ENCODE measurements at places on chromosomes 12 and 14.

GRCh38 chr12:76919383-76920171, 40.8 kb upstream of the CSRP2 start:
- no peak for DNase-seq

DNA sequence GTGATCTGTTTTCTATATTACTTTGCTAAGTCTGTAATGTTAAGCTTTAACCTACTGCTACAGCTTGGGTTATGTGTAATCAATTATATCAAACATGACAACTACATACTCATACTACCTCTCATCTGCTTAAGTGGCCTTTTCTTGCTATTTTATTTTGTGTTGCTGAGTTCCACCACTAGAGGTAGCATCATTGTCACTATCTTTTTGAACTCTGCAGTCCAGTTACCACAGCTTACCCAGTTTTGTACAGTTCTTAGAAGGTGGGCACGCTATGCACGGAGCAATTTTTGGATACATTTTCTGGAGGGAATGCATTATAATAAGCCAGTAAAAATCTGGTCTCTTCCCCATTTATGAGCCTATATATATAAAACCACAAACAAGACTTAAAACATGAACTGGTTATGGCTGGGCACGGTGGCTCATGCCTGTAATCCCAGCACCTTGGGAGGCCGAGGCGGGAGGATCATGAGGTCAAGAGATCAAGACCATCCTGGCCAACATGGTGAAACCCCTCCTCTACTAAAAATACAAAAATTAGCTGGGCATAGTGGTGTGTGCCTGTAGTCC, 48.5 kb downstream of the SAV1 start:
- DNase-seq: no peak

- no peak for DNase-seq
These were observed 229.6 kb upstream of the EGLN3 start for GRCh38 chr14:34180434-34180833.

DNA sequence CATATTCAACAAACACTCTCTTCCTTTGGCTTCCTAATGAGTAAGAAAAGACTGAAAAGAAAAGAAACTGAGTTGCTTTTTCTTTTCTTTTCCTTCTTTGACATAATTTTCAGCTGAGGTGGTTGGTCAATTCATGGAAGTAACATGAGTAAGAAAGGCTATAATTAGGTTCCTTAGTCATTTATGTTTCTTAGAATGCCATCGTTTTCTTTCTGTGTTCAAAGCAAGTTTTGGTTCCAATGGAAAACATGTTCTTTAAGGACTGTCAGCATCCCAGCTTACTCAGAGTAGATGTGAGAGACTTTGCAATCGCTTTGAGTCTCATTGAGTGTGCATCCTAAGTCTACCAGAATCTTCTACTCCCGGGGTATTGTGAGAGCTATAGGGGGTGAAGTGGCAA, 882.4 kb downstream of the DIO2 start:
- DNase-seq: no peak

- DNase-seq: no peak
These were observed 40.3 kb downstream of the BRAP start for GRCh38 chr12:111645433-111645832.

- no peak for DNase-seq
These were observed 123.7 kb upstream of the MDM1 start for GRCh38 chr12:68455691-68456345.

GRCh38 chr12:29781705-29782266, 2.0 kb downstream of the TMTC1 start:
- DNase-seq: no peak

DNA sequence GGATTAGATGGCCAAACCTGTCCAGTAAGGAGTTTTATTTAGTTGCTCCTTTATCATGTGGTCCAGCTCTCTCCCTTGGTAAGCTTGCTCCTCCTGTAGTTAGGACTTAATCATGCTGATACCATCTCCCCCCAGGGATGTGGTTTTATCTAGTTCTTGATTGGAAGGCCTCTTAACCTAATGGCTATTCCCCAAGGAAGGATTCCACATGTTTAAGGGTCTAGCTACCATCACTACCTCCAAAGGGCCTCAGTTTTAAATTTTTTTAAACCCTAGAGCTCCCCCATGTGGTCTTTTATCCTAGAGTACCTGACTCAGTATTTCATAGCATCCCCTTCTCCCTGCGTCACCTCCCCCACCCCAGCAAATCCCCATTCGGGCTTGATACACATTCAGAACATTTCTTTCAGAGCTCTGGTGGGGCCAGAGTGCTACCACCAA, 22.5 kb downstream of the MAP3K12 start:
- DNase-seq: no peak

GRCh38 chr12:116980083-116980482, 69.3 kb downstream of the FBXW8 start:
- DNase-seq: no peak

GRCh38 chr14:72640911-72641485, 252.9 kb downstream of the DPF3 start:
- no peak for DNase-seq

DNA sequence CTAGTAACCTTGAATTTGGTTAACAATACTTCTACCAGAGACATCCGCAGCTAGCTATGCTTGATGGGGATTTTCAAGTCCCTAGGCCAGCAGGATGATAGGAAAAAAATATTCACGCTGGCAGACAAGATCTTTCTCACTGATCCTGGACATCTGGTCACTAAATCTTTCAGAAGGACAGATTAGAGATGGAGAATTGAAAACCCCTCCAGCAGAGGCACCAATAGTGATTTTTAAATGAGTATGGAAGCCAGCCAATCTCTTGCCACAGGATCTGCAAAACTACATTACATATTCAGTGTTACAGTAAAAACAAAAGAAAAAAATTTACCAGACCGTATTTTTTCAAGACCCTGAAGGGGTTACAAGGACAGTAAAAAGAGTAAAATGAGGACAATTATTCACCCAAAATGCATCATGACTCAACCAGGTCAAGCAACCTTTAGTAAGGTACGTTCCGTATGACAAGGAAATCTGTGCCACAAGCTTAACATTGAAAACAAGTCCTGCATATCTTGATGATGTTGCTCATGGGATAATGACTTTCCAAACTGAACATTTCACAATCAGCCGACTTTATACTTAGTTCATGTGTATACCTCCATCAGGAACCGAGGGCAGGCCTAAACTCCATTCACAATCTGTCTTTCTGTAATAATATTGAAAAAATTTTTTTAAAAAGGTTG, 239.5 kb downstream of the GXYLT1 start:
- no peak for DNase-seq

DNA sequence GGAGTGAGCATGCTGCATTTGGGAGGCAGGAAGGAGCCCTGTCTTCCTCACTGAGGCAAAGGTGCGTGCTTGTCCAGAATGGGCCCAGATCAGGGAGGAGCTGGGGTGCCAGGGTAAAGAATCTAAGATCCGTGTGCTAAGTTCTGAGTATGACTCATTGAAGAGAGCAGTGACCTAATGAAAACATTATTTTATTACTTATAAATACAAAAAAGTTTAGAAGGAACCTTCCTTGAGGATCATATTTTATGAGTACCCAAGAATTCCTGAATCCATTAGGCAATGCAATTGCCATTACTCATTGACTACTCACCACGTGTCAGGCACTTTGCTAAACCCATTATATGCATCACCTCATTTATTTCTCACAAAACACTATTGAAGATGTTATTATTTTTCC, 264.7 kb downstream of the EGLN3 start:
- no peak for DNase-seq

GRCh38 chr12:6171409-6172015, 28.7 kb upstream of the CD9 start:
- no peak for DNase-seq

- DNase-seq: no peak
These were observed 19.4 kb upstream of the PARP11 start for GRCh38 chr12:3892631-3893030.

GRCh38 chr14:69259168-69259526, 811 bp upstream of the GALNT16 start:
- DNase-seq: no peak

- DNase-seq: no peak
These were observed 5.2 kb downstream of the MTERF2 start for GRCh38 chr12:106981788-106982187.

DNA sequence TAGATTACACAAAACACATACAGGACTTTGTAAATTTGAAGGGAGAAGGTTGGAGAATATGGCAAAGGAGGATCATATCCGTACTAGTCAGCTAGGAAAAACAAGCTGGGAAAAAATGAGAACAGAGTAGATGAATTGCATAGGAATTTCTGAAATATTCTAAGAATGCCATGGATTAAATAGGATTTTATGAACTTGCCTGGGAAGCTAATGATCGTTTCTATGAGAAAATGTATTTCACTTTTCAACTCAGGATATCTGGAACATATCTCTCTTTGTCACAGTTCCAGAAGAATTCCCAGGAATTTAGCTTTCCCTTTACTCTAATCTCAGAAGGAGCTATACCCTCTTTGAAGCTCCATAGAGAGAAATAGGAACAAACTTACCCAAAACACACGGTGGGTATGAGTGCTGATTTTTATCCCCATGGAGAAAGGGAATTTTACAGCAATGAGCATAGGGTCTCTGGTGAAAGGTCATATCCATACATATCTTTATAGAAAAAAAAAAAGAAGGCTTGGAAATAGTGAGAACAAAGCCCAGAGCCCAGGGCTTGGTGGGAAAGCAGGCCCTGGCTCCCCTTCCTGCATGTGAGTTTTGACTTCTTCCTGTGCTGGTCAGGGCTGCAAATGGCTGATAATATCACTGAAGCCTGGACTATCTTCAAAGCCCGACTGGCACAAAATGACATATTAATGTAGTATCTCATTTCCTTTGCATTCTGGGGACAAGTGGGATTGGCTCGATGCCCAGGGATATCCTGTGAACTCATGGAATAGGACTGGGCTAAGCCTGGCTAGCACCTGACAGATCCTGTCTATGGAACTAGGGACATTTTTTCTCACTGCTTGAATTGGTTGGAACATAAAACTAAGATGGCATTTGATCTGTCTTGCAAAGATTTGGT, 136.3 kb downstream of the AEBP2 start:
- DNase-seq: no peak

GRCh38 chr12:75815756-75816155, 215.8 kb downstream of the PHLDA1 start:
- no peak for DNase-seq

DNA sequence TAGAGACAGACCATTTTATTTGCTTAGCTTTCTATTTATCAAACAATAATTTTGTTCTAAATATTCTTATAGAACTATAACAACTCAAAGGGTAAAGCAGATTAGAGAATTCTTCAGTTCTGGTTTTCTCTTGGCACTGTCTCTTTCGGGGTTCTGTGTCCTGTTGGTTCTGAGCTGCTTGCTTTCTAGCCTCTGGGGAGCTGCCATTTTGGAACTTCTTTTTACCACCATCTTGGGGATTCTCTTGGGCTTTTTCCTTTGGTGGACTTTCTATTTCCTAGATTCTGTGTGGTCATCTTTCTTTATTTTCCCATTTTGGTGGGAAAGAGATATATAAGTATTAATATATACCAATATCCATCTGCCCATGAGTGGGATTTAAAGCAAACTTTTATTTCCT, 467.7 kb downstream of the PCNX1 start:
- no peak for DNase-seq

GRCh38 chr12:111505601-111506036, 93.5 kb downstream of the ATXN2 start:
- DNase-seq: no peak

GRCh38 chr14:67641902-67642749, 22.4 kb downstream of the ARG2 start:
- no peak for DNase-seq

DNA sequence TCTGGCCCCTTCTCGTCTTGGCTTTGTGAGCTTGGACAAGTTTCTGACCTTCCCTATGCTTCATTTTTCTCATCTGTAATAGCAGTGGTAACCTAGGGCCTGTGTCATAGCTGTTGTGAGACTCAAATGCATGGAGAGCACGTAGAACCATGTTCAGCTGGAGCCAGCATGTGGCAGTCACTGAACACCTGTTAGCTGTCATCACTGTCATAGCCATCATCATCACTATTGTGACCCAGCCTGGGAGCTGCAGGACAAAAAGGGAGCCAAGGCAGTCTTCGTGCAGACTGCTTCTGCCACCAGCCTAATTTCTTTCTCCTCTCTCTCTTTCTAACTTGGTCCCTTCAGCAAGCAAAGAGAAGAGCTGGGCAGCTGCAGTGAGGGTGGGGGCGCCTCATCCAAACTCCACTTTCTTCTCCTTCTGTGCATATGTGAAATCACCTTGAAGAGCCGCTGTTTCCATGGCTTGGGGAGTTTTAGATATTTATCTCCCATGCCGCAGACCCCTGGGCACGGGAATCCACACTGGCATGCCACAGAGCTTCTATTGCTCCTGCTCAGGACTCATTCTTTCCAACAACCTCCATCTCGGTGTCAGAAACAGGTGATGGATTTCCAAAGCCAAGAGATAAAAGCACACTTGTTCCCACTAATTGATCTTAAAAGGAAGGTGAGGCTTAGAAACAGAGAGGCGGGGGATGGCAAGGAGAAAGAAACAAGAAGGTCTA, 87.0 kb downstream of the SRRM4 start:
- no peak for DNase-seq

DNA sequence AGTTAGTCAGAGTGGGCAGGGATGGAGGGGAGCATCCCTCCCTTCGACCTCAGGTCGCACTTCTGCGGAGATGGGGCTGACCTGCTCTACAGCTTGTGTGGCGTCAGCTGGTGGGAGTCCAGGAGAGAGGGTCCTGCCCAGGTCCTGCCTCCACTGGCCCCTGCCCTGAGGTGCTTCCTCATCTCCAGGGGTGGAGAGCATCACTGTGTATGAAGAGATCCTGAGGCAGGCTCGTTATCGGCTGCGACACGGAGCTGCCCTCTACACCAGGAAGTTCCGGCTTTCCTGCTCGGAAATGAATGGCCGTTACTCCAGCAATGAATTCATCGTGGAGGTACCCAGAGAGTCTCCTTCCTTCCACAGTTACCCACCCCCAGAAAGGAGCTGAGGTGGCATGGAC, 20.2 kb downstream of the CLSTN3 start:
- no peak for DNase-seq

- DNase-seq: no peak
These were observed 29.0 kb downstream of the GLIPR1L2 start for GRCh38 chr12:75419841-75420240.

- DNase-seq: no peak
These were observed 3.0 kb downstream of the WNT1 start for GRCh38 chr12:48980953-48981756.
